ENCODE measurements at places on chromosomes 13 and 19.
A peak's percentile ranks its signal among the peaks of the same experiment; 100 is the strongest.

DNA sequence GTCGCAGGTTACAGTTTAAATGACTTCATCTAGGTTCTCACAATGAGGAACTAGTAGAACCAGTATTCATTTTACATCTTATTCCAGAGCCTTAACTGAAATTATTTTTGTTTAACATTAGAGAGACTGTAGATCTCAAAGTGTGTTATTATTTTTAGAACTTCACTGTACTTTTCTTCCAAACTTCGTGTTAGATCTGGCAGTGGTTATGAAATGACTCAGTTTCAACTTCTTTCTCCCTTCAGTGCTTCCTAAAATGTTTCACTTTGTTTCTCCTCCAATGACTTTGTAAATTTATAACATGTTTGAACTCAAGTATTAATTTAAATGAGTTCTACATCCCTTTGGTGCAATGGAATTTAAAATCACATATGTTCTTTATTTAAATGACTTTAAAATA is 139.3 kb downstream of the PCDH9 start:
- DNase-seq = no peak

DNA sequence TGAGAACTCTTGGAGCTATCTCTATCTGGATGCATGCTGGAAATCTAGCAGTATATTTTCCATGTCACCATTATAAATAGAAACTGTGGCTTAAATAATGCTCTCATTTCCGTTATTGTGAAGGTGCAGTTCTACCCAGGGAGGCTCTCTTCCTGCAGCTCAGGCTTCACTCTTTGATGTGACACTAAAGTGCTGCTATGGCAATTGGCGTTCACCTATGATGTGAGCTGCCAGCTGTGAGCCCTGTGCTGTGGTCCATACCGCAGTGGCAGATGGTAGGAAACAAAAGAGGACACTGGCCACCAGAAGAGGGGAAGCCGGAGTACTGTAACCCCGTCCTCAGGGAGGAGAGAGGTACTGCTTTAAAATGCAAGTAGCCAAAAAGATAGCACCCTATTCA is 40.6 kb upstream of the ZNF681 start:
- DNase-seq = no peak

GRCh38 chr19:7852851-7853769 is 21.1 kb downstream of the PRR36 start:
- DNase-seq = peak; percentile 97

DNA sequence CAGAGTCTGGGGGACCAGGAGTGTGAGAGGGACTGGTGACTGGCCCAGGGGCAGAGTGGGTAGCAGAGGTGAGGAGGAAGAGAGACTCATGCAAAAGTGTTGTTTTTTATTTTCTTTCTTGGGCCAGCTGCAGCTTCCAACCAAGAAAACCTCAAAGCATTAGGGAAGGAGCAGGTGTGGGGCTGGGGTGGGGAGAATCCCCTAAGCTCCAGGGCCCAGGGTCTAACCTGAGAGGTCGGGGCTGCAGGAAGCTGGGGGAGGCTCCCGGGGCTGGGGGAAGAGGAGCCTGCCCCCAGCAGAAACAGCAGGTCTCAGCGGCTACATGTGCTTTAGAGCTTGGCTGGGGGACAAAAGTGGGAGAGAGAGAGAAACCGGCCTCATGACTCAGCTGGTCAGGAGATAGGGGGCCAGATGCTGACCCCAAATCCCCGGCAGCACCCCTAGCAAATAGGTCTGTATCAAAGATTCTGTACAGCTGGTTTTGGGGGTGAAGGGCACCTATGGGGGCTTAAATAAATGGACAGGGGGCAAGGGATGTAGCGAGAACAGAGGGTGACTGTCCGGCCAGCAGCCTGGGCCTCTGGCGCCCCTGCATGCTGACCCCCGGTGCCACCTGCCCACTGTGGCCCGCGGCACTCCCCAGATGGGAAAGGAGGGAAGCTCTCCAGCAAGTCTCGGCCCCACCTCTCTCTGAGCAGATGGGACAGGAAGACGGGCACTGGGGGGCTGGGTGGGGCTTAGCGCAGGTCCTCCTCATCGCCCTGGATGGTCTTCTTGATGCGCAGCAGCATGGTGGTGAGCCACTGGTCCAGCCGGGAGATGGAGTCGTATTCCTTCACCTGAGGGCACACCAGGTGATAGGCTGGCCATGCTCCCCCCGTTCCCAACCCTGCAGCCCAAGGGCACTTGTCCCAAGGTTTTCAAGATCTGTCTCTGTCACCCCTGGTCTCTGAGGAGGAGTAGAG is 3.8 kb upstream of the KPTN start:
- no peak for DNase-seq

GRCh38 chr13:30456290-30456689 is 9.4 kb downstream of the HMGB1 start:
- no peak for DNase-seq

- no peak for DNase-seq
These were observed 1.3 kb upstream of the C3 start for GRCh38 chr19:6721773-6722172.

DNA sequence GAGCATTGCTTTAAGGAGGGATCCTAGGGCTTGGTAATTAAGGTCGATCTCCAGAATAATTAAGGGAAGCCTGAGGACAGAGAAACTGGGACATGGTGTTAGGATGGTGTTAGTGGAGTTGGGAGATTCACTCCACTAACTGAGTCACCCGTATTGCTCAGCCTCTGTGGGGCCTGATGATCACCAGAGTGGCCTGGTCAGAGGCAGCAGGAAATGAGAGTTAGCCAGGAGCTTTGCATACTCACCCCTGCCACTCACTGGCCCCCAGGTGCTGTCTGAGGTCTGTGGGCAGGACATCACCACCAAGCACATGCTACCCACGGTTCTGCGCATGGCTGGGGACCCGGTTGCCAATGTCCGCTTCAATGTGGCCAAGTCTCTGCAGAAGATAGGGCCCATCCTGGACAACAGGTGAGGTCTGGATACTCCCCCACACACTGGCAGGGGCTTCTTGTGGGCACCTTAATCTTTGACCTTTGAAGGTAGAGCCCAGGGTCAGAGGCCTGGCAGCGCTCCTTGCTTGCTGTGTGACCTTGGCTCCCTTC is 32.1 kb downstream of the PPP2R1A start:
- no peak for DNase-seq

DNA sequence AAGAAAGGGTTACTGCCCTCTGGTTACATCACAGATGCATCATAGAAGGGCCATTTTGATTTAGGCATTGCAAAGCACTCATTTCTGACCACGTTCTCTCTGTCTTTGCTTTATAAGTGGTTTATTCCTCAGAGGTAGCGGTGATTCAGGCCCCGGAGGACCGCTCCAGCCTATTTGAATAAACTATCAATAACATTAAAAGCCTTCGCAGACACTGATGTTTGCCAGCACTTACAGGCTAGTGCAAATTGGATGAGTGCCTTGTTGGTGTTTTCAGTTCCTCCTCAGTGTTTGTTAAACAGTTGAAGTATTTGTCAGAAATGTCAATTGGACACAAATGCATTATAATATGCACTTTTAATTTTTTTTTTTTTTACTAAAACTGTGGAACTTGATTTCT is 120.2 kb downstream of the RXFP2 start:
- no peak for DNase-seq

DNA sequence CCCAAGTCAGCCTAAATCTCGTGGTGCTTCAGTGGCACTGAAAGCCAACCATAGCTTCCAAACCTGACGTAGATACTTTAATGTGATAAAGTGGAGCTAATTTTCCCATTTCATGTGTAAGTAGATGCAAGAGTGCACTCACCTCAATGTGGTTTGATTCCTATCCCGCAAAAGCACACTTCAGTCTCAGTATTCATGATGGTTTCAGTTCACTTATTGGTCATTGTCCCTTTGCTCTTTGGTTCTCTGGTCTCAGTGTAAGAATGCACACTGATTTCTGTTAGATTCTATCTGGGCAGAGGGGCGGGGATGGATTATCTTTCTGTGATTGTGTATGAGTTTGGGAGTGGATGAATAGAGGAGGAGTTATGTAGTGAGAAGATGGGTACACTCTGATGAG is 340.6 kb downstream of the KCNRG start:
- no peak for DNase-seq

DNA sequence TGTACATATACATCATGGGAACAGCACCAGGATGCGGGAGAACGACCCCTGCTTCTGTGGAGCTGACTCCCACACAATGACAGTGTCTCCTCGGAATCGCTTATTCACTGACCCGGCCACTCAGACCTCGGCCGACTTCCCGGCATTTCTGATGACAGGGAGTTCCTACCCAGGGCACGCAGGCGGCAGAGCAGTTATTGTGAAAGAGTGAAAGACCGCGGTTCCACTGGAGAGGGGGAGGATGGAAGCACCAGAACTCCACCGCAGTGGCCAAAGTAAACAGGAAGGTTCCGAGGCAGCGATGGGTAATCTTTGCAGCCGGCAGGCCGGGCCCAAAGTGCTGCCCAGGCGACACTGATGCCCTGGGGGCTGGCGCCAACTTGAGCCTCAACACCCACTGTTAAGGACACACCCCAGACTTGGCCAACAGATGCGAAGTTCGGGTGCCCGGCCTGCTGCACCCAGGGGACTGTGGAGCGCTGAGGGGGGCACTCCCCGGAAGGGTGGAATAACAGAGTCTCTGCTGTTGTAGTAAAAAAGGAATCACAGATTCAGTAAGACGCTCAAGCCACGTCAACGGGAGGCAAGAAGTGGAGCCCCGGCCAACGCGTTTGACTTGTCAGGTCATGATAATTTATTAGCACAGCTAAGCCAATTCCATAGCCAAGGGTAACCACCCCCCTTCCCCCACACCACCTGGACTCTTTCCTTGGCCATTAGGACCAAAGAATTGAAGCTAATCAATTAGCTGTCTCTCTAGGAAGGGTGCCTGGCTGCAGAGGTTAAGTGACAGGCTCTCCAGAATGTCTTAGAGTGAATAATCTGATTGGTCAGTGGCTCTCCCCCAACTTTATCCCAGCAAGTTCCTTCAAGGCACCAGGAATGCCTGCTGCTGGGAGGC is 5.8 kb downstream of the MLLT1 start:
- peak; percentile 71 for DNase-seq

GRCh38 chr13:80086304-80086721 is 254.6 kb downstream of the SPRY2 start:
- no peak for DNase-seq

DNA sequence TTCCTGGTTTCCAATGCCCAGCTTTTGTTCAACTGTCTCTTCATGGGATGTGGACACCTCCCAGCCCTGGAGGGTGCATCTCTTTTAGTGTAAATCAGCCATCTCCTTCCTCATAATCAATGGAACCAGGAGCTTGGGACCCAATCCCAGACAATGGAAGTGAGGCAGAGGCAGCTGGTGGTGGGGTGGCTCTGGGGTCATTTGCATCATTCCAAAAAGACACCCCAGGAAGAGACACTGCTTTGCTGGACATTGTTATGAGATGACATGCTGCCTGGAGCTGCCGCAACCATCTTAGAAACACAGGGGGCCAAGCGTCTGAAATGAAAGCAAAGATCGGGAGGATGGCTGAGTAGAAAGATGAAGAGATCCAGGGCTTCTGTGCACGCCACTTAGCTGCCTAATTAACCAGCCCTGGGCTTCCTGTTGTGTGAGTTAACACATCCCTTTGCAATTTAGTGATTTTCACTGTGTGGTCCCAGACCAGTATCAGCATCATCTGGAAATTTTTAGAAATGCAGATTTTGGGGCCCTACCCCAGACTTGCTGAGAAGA is 36.1 kb downstream of the IRS2 start:
- DNase-seq = no peak

DNA sequence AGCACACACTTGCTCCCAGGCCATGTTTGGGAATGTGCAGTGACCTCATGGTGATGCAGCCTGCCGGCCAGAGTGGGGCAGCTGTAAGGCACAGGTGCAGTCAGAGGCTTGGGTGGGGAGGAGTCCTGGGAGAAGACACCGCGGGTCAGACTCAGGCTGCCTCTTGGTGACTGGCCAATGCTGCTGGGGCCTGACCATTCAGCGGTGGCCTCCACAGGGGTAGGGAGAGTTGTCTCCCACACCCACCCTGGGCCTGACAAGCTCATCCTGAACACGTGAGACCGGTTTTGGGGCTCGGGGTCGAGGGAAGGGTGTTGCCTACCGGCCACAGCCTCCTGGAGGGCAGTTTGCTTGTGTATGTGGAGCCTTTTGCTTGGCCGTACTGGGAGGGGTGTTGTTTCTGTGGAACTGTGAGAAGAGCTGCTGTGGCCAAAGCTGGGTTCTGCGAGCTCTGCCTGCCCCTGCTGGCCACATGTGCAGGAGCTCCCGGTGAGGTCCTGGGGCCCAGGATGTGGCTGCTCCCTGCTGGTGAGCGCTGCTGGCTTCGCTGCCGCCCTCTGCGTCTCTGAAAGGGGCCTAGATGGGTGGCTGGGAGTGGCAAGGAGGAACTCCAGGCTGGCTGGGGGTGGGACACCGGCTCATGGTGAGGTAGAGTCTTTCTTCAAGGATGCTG is 22.1 kb downstream of the UPF1 start:
- DNase-seq = no peak

DNA sequence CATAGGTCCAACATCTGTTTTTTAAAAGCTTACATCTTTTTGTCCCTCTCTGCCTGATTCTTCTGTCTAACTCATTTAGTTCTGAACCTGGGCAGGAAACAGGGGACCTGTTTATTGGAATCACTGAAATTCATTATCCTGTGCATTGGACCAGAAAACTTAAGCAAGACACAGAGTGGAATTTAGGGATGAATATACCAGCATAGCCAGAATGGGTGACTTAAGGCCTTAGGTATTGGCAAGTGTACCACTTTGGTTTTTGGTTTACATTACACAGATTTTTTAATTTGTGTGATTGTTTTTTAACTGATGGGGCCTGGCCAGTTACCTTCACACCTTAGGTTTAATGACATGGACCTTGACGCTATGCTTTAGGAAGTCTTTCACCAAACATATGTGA is 232.5 kb downstream of the GPC5 start:
- no peak for DNase-seq

DNA sequence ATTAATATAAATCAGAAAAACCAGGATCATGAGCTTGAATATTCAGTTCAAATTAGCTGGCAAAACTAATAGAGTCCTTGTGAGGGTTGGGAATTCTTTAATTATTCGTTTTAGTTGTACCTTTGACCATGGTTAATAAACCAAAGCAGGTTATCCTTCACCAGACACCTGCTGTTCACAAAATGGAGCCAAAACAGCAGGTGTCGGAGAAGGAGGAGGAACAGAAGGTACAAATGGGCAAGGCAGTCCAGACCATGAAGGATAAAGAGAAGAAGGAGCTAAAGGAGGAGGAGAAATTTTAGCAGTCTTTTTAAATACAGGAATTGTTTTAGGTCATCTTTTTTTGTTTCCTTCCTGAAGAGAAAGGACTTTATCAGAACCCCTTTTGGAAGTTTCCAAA is 106.1 kb downstream of the NHLRC3 start:
- no peak for DNase-seq

- DNase-seq = no peak
These were observed 80.5 kb downstream of the COL4A2 start for GRCh38 chr13:110387451-110388107.

GRCh38 chr13:96836733-96837132 is 157.5 kb downstream of the OXGR1 start:
- no peak for DNase-seq

- DNase-seq = no peak
These were observed 941.3 kb upstream of the PCDH20 start for GRCh38 chr13:62356977-62357376.

DNA sequence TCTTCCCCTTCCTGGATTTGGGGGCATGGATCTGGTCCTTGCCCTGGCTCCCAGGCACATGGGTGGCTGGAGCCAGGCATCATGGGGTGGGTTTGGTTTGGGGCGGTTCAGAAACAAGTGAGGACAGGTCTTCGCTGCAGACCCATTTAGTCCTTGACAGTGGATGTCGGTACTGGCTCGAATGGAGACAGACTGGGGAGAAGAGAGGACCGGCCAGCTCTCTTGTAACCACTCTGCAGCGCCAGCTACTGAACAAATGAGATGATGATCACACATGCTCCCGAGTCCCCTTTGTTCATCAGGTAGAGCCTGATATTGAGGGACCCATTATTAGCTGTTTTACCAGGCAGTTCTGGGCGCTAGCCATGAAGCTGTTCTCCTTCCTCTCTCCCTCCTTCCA is 64.5 kb downstream of the CHST8 start:
- DNase-seq = no peak
